ENCODE measurements at places on chromosomes 16 and 17. TPM values are rescaled to one million over a fixed set of nuclear protein-coding genes. Genes with fewer than 3 reads are reported as not detected.

DNA sequence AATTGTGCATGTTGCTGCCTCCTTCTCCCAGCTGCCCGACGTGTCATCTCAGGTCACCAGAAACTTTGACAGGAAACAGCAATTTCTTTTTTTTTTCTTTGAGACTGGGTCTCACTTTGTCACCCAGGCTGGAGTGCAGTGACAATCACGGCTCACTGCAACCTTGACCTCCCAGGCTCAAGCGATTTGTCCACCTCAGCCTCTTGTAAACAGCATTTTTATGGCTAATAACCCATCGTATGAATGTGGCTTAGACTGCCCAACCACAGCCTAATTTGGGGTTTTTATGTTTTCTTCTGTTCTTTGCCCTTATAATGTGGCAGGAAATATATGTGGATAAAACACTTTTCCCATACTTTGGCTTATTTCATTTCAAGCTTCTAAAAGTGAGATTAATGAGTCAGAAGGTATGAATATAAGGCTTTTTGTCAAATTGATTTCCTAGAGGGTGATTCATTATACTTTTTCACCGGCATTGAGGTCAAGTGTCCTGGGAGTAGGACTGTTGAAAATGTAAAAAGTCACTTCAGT lies 31.0 kb upstream of the SLC5A10 start:
- peaks cover 70% of the 10 kb centered on the region for H3K4me1 ChIP-seq
- H3K27ac ChIP-seq, result peak overlapping the region; percentile 33
- H3K27me3 ChIP-seq, result no peaks in the 10 kb centered on the region
- no peak overlapping the region for H3K4me3 ChIP-seq
- DNase-seq, result peak; percentile 38
- peaks cover 22% of the 10 kb centered on the region for H3K36me3 ChIP-seq

GRCh38 chr16:83586036-83586435 lies 221.7 kb upstream of the HSBP1 start:
- H3K4me3 ChIP-seq, result no peak overlapping the region
- no peak overlapping the region for H3K27ac ChIP-seq
- no peaks in the 10 kb centered on the region for H3K36me3 ChIP-seq

GRCh38 chr16:68599586-68599985 lies 45.5 kb upstream of the CDH3 start:
- H3K36me3 ChIP-seq, result no peaks in the 10 kb centered on the region
- H3K4me1 ChIP-seq, result no peaks in the 10 kb centered on the region
- H3K27ac ChIP-seq, result no peak overlapping the region
- H3K4me3 ChIP-seq, result no peak overlapping the region
- no peak for DNase-seq

- no peak overlapping the region for H3K4me3 ChIP-seq
- peak overlapping the region; percentile 61 for H3K27ac ChIP-seq
- peaks cover 4% of the 10 kb centered on the region for H3K4me1 ChIP-seq
- no peaks in the 10 kb centered on the region for H3K27me3 ChIP-seq
Observed at GRCh38 chr16:87426423-87427215, 34.5 kb downstream of the MAP1LC3B start.

GRCh38 chr17:56165072-56165641 lies 11.9 kb downstream of the ANKFN1 start:
- H3K4me1 ChIP-seq, result no peaks in the 10 kb centered on the region
- no peak overlapping the region for H3K4me3 ChIP-seq
- no peaks in the 10 kb centered on the region for H3K27me3 ChIP-seq
- no peak for DNase-seq

LRRC75A gene
- 0.79 TPM for total RNA-seq

DNA sequence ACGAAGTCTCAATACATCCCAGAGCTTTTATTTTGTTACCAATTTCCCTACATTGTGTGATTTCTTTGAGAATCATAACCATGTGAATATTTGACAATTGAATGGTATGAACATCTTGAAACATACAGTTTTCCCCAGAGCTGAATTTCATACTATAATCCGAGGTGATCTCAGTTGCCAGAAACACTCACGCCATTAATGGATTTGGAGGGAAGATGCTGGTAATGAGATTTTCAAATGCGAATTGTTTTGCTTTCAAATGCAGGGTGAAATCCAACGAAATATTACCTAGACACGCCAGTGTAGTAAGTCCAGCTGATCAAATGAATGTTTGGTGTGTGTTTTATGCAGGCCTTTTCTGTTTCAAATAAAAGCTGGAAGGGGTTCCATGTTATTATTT lies 277.8 kb upstream of the CDH5 start:
- no peak overlapping the region for H3K27ac ChIP-seq
- H3K4me1 ChIP-seq, result no peaks in the 10 kb centered on the region
- H3K4me3 ChIP-seq, result no peak overlapping the region
- no peak for DNase-seq

DNA sequence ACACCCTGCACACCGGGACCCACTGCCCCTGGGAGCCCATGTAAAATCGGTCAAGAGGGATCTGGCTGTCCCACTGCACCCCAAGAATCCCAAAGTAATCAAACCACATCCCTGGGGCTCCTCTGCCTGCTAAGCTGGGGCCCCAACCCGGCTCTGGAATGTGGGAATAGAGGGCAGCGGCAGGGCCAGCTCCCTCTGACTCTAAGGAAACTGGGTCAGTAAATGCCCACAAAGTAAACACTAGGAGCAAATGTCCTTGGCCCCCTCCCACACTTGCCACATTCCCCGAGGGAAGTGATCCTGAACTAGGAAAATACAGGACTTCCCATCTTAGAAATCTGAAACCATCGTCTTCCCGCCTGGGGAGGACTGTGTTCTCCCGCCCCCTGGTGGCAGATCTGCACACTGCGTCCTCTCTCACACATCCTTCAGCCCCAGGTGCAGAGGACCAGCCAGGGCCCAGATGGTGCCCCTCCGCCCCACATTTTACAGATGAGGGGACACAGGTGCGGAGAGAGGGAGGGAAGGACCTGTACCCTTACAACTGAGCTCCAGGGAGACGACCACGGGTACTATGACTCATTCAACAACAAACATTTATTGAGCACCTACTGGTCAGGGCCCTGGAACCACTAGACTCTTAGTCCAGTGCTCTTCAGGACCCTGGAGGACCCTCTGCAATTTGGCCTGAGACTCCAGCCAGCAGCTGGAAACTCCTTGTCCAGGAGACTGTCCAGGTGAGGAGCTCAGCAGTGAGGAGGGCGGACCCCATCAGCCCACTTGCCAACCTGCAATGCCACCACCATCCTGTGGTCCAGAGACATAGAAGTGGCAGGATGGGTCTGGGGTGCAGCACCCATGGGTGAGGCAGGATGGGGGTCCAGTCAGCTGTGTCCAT lies 10.1 kb downstream of the P3H4 start:
- H3K36me3 ChIP-seq, result no peaks in the 10 kb centered on the region
- H3K27ac ChIP-seq, result no peak overlapping the region
- H3K4me1 ChIP-seq, result no peaks in the 10 kb centered on the region
- no peaks in the 10 kb centered on the region for H3K27me3 ChIP-seq

TSPAN10 gene
- total RNA-seq, result 0.12 TPM

DNA sequence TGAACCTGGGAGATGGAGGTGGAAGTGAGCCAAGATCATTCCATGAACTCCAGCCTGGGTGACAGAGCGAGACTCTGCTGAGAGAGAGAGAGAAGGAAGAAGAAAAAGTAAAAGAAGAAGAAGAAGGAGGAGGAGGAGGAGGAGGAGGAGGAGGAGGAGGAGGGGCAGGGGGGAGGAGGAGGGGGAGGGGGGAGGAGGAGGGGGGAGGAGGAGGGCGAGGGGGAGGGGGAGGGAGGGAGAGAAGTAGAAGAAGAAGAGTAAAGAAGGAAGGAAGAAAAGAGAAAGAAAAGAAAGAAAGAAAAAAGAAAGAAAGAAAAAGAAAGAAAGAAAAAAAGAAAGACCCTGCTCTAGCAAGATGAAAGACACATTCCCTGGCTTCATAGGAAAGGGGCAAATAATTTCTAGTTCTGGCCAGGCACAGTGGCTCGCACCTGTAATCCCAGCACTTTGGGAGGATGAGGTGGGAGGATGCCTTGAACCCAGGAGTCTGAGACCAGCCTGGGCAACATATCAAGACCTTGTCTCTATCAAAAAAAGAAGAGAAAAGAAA lies 23.6 kb downstream of the SOCS1 start:
- no peaks in the 10 kb centered on the region for H3K36me3 ChIP-seq
- no peaks in the 10 kb centered on the region for H3K27me3 ChIP-seq
- peaks cover 59% of the 10 kb centered on the region for H3K4me1 ChIP-seq
- peak overlapping the region; percentile 57 for H3K4me3 ChIP-seq

SLC12A3 gene
- not detected for total RNA-seq

UNC13D gene
- total RNA-seq, result 98.5 TPM

- H3K4me3 ChIP-seq, result peak overlapping the region; percentile 10
- peak; percentile 43 for DNase-seq
- no peaks in the 10 kb centered on the region for H3K36me3 ChIP-seq
- H3K4me1 ChIP-seq, result peaks cover 15% of the 10 kb centered on the region
- H3K27ac ChIP-seq, result no peak overlapping the region
Observed at GRCh38 chr17:49565948-49566491, 9.7 kb upstream of the NXPH3 start.

DNA sequence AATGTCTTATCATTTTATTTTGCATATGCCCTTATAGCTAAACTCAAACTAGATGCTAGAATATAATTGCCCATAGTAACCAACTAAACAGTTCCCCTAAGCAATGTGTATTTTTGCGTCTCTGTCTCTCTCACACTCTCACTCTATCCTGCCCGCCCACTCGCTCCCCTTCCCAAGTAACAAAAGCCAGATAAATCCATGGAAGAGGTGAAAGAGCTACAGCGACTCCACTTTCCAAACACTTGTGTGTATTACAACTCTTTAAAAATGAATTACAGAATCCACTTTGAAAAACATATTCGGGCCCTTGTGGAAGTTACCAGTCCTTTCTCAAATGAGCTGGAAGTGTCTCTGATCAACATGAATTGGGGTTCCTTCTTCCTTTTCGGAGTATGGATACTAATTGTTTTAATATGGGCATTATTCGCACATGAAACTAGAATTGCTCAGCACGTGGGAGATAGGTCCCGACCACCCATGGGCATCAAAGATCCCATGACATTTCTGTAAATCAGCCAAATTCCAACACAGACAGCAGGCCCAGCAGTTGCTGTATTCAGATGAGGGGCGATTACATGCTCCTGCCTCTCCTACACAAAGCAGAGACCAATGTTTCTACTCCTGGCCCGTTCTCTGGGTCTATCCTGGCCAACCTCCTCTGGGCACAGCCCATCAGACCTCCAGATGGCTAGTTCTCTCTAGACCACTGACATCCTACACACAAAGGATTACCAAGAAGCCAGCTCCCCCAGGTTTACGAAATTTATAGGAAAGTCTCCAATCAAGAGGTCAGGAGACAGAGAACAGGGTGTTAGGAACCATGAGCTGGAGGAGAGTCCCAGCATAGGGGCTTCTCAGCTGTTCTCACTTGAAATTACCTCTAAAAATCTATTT lies 121.5 kb downstream of the ZFHX3 start:
- no peak overlapping the region for H3K27ac ChIP-seq
- H3K4me3 ChIP-seq, result no peak overlapping the region
- peaks cover 7% of the 10 kb centered on the region for H3K4me1 ChIP-seq
- H3K27me3 ChIP-seq, result peaks cover under 1% of the 10 kb centered on the region
- no peaks in the 10 kb centered on the region for H3K36me3 ChIP-seq

PIPOX gene
- total RNA-seq, result 2.5 TPM
